ENCODE measurements at places on chromosomes 3 and 15.

- DNase-seq, result no peak
These were observed 671.2 kb downstream of the SI start for GRCh38 chr3:164407111-164407510.

DNA sequence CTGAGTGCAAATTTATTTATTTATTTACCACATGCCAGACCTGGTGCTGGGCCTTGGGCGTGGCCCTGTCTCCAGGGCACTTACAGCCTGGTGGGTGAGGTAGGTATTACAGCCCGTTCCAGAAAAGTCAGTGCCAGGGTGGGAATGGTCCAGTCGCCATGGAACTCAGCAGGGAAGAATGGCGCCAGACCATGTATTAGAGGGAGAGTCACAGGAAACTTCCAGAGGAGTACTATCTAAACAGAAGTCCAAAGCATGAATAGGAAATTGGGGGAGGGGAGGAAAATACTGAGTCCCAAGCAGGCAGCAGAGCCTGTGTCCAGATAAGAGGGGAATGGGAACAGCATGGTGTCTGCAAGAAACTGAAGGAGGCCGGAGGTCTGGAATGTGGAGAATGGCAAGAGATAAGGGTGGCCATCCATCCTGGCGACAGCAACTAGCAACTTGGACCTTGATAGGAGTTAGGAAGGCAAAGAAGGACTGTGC is 27.0 kb downstream of the SH3BP5 start:
- peak; percentile 59 for DNase-seq

- DNase-seq, result no peak
These were observed 72.8 kb upstream of the ANKRD34C start for GRCh38 chr15:79209690-79210089.

DNA sequence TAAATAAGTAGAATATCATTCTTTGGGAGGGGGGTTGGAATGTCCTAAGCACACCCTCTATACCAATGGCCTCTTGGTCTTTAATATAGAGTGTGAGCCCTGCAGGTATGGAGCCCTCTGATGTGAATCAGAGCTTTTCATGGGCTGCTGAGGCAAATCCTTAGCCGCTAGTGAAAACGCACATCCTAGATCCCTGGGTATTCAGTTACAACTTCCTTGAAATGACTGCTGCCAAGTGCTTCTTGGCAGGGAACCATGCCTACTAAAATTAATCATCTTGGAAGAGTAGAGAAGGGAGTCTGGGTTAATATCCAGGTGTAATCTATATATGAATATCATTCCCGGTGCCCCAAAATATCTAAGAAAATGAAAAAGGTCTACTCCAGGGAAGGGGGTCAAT is 109.1 kb downstream of the POLQ start:
- DNase-seq, result no peak

GRCh38 chr15:37107744-37108380 is 7.5 kb upstream of the MEIS2 start:
- no peak for DNase-seq

DNA sequence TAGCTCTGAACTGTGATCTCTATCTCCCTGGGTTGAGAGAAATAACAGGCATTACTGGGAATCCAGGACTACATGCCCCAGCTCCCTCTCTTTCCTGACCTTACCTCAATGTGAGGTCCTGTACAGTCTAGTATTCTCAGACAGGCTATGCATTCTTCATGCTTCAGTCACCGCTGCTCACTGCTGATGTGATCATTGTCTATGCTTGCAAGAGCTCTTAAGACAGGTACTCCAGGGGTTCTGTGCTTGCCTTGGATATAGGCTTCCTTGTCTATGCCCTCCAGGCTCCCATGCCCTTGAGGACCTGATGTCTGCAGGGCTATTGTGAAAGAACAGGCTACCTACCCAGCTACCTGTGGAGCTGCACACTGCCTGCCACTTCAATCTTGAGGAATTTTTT is 183.6 kb downstream of the MBNL1 start:
- no peak for DNase-seq

- DNase-seq, result no peak
These were observed 3.5 kb upstream of the DCUN1D1 start for GRCh38 chr3:182983876-182984275.

All from H54 (cell line).